ENCODE measurements at places on chromosomes 6 and 20.

- no peak for DNase-seq
Measured at GRCh38 chr6:116876107-116876506, 935 bp upstream of the RFX6 start.

GRCh38 chr6:14107711-14108494 lies 9.7 kb upstream of the CD83 start:
- DNase-seq = no peak

GRCh38 chr20:38790200-38791053 lies 15.1 kb upstream of the PPP1R16B start:
- DNase-seq = no peak

- DNase-seq = no peak
Measured at GRCh38 chr6:156718647-156719394, 58.4 kb upstream of the ARID1B start.

- no peak for DNase-seq
Measured at GRCh38 chr6:47922391-47922790, 140.6 kb downstream of the OPN5 start.

All from stimulated activated CD4-positive, alpha-beta T cell treated with anti-CD3 and anti-CD28 coated beads, Interleukin-2, amount 100 ng/mL, for 48 hours (primary cell).